ENCODE measurements at places on chromosomes 4 and X. TPM values are rescaled to one million over a fixed set of nuclear protein-coding genes. Genes with fewer than 3 reads are reported as not detected.
A peak's percentile ranks its signal among the peaks of the same experiment; 100 is the strongest.

DNA sequence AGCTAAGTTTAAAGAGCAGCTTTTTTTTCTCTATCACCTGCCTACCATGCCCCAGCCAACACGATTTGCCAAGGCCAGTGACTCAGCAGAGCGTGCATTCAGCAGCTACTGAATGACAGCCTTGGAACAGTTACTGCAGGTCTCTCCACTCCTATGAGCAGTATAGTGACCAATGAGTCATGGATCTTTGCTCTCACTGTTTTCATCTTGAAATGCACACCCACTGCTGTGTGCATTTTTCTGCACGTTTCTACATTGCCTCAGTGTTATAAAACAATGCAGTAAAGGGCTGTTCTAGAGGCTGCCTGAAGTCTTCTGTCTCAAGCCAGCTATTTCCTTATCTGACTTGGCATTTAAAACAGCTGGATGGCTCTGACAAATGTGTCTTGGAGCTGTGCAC lies 66.0 kb upstream of the C4orf54 start:
- no peak for DNase-seq

- DNase-seq = no peak
These were observed 1969.3 kb downstream of the PCDH7 start for GRCh38 chr4:32689518-32689917.

DNA sequence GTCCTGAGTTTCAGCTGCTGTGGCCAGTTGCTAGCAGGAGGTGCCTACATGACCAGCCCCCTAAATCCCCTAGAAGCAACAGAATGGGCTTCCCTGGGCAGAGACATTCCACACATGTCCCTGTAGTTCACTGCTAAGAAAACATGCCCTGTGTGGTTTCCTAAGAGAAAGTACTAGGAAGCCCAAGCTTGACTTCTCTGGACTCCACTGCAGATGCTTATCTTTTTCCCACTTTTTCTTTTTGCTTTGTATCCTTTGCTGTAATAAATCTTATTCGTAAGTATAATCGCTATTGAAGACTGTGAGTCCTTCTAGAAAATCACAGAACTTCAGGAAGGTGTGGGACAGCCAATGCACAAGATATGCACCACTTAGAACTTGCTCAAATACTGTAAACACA lies 15.6 kb downstream of the RPGR start:
- DNase-seq = no peak

DNA sequence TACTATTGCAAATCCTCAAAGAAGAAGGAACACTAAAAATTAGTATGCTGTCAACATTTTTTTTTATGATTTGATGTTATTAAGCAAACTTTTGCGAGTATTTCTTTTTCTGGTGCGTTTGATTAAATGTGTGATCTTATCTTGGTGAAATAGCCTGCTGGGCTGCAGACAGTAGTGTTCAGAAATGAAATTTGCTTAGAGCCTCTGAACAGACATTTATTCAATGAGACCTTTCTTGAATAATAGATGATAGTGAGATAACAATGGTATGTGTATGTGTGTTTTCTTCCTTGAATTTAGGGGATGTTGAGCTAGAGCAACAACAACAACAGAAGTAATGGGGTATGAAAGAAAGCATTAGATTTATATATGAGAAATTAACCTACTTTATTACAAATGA lies 12.7 kb downstream of the ADGRL3 start:
- no peak for DNase-seq

DNA sequence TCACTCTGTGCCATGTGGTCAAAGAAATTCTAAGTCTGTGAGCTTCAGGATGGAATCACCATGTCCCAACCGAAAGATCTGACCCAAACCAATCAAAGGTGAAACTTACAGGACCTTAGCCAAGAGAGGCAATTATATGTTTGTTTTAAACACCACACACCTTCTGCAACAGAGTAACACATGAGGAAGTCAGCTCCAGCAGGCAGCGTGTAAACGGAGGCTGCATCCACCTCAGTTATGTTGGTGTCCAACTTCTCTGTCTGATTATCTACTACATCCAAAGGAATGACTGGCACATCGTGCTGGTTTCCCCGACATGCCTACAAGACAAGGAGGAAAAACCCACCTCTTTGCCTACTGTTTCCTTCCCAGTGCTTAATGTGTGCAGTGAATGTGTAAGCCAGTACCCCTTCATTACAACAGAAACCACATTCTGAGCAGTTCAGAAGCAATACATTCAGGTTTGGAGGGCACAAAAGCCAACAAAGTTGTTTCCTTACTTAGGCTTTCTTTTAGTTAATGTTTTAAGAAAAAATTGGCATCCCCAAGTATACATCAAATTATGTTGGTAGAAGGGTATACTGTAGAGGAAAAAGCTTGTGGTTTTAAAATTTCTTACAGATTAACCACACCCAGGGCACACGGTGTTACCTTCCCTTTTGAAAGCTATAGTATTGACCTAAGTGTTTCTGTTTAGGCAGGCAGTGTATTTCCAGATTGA lies 12.4 kb downstream of the CASP6 start:
- no peak for DNase-seq

DNA sequence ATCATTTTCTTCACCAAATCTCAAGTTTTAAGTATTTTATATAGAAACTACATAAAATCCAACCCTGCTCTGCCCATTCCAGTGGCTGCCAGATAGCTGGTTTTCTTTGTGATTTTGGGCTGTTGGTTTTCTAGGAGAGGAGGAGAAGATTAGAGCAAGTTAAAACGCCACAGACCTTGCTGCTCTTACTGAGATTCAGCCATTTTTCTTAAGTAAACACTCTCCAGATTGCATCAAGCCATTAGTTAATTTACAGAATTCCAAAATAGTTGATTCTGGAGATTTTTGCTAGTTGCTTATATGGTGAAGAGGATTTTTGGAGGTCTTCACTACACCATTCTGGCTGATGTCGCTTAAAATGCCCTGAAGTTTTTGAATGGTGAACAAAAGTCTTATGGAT lies 366.2 kb downstream of the MAPK10 start:
- no peak for DNase-seq

ITGB1BP2 gene
- polyA plus RNA-seq = 1.5 TPM

GRCh38 chr4:82525307-82525911 lies 36.4 kb downstream of the TMEM150C start:
- DNase-seq = peak; percentile 23

Measured in right renal pelvis (tissue), 4 donors.